ENCODE measurements at places on chromosomes 7 and 10.

DNA sequence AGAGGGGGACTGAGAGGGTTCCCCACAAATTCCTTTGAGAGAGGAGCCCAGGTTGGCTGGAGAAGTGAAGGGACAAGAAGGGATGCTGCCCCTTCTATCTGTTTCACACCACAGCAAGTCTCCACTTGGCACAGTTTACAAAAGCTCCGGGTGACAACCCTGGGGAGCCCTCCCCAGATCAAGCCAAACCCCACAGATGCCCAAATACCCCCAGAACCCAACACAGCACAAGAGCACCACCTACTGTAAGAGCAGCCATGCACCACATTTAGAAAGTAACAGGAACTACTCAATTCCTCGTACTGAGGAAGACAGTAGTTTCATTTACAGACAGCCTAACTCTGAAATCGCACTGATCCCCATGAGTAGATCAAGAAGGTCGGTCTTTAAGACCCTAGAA is 67.8 kb upstream of the ATP6V0A4 start:
- peak; percentile 42 for DNase-seq

DNA sequence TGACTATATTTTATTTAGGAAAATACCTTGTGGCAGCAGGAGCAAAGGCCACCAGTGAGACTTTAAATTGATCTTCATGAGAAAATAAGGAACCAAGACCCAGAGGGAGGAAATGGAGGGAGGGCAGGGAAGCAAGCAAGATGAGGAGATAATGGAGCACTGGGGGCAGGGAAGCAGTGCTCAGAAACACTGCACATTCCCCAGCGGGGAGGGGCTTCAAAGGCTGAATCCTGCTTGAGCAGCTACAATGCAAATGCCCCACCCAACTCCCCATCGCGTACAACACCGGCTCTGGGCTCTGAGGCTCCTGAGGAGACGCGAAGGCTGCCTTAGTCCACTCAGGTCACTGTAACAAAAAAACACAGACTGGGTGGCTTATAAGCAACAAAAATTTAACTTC is 503.8 kb downstream of the GRID1 start:
- DNase-seq = peak; percentile 81

DNA sequence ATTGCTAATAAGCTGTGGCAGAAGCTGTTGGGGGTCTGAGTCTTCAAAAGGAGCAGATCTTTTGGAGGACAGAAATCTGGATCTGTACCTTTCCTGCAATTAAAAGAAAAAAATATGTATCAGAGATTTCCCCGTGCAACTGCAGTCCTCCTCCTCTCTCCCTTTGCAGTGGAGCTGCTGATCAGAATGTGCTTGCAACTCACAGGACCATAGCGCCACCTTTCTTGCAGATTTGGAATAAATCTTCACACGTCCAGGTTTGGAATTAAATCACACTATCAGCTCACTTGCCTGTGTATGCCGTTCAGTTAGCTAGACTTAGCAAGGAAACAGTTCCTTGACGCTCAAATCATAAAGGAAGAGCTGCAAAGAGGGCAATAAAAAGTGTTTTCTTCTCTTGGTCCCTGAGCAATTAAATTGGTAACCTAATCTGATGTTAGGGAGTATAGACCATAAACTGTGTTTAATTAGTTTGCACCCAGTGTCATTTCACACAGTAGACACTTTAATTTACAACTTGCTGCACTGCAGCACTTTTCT is 77.4 kb downstream of the PON1 start:
- DNase-seq = peak; percentile 68

DNA sequence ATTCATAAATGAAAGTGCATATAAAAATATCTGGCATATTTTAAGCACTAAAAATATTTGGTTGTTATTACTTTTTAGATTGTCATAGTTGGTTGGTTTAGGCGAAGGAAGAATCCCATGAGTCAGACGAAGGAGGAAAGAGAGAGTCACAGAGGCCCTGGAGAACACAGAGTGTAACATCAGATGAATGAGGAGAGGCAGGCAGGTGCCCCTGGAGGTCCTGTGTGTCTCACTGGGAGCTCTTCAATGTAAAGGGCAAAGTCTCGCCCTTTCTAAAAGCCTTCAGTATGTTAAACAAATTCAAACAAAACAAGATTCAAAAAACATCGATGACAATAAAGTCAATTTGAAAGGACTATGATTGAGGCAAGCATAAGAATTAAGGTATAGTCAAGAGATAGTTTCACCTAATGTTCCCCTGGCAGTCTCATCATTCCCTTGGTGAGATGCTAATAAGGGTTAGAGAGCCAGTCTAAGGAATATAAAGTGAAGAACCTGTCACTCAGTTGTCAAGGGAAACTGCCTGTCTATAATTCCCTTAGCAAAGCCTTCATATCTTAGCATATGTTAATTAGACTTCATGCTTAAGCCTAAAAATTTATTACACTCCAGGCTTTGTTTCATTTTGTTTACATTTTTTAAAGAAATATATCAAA is 194.3 kb downstream of the TPK1 start:
- no peak for DNase-seq

DNA sequence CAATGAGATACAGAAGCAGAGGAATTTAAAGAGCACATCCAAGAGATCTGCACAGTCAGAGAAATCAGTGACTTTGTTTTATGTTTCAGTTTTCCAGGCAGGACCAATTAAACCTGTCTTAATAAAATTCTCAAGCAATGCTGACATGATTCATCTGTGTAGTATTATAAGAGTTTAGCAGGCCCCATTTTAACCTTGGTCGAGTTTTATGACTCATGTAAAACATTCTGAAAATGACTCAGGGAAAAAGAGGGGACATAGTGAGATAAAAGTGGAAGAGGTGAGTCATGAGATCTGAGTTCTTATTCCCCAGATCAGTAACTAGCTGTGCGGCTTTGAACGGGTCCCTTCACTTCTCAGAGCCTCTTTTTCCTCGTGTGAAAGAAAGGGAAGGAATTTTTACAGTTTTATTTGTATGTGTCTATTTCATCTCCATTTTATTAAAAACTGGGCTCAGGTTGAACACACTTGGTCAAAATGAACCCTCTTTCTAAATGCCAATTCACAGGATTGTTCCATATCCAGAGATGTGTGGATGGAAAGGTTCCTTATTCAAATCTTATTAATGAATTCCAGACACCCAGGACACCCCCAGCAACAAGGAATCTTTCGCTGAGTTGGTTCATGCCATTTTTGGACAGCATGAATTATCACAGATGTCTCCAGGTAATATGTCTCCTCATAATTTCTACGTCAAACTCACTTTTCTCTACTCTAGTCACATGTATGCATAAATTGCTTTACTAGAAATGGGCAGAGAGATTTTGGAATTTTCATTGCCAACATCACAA is 143.2 kb downstream of the JAZF1 start:
- no peak for DNase-seq

GRCh38 chr7:2953588-2954407 is 89.9 kb downstream of the CARD11 start:
- DNase-seq = peak; percentile 19

- DNase-seq = peak; percentile 56
Measured at GRCh38 chr7:112157072-112157471, 49.1 kb downstream of the DOCK4 start.

DNA sequence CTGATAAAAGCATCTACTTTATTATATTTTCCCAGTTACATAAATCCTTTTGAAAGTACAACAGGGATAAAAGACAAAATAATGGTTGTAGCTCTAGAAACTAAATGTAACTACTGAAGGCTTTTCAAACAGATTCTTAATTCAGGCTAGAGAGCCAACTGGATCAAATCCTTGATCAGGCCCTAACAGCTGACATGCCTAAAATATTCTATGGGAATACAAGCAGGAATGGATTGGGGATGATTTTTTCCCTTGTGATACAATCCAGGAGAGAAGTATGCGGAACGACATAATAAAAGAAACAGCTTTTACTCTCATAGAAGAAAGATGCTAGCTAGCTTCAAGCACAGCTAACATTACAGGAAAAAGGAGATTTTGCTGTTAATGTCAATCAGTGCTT is 49.0 kb downstream of the NT5C2 start:
- no peak for DNase-seq

- no peak for DNase-seq
Measured at GRCh38 chr10:90458054-90458453, 399.8 kb downstream of the HTR7 start.

- DNase-seq = no peak
Measured at GRCh38 chr7:107870427-107871000, 20.5 kb upstream of the DLD start.

GRCh38 chr7:71131256-71132126 is 453 bp upstream of the GALNT17 start:
- peak; percentile 86 for DNase-seq

DNA sequence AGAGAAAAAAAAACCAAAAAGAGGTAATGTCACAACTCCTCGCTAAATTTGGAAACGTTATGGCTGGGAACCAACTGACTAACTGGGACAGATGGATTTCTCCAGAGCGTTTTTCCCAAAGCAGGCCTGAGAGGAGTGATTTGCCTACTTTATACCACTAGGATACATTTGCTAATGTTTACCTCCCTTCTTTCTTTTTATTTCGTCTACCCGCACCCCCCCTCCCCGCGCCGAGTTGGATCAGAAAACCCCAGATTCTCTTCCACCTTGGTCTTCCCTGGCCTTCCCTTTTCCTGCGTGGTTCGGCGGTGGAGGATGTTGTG is 7.2 kb downstream of the CPA2 start:
- no peak for DNase-seq

DNA sequence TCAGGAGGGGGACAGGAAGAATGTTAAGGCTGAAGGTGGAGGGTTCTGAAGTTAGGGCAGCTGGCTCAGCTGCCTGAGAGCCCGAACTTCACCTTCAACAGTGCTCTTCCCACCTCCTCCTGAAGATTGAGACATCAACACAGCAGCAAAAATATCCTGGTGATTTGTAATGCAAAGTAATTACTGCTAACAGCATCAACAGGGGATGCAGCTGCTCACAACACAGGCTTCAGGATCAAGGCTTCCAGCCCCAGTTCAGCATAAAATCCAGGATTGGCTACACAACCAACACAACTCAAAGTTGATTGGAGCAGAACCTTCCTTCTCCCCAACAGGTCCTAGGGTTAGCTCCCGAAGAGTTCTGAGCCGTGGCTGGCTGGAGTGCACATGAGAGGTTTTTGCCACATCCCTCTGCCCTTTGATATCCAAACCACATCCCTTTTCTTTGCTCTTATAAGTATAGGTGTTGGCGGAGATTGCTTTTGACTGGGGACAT is 242.4 kb downstream of the KIAA1217 start:
- no peak for DNase-seq

DNA sequence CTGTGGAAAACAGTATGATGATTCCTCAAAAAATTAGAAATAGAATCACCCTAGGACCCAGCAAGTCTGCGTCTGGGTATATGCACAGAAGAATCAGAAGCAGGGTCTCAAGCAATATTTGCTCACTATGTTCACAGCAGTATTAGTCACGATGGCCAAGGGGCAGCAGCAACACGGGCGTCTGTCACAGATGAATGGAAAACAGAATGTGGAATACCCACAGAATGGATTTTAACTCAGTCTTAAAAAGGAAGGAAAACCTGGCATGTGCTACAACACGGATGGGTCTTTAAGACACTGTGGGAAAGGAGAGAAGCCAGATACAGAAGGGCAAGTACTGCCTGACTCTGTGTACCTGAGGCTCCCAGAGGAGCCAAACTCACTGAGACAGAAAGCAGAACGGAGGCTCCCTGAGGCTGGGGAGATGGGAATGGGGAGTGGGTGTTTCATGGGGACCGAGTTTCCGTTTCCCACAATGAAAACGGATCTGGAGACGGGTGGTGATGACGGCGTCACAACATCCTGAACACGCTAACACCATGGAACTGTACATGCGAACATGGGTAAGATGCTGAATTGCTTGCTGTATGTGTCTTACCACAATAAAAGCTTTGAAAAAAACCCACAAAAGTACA is 36.7 kb upstream of the INPP5A start:
- no peak for DNase-seq

DNA sequence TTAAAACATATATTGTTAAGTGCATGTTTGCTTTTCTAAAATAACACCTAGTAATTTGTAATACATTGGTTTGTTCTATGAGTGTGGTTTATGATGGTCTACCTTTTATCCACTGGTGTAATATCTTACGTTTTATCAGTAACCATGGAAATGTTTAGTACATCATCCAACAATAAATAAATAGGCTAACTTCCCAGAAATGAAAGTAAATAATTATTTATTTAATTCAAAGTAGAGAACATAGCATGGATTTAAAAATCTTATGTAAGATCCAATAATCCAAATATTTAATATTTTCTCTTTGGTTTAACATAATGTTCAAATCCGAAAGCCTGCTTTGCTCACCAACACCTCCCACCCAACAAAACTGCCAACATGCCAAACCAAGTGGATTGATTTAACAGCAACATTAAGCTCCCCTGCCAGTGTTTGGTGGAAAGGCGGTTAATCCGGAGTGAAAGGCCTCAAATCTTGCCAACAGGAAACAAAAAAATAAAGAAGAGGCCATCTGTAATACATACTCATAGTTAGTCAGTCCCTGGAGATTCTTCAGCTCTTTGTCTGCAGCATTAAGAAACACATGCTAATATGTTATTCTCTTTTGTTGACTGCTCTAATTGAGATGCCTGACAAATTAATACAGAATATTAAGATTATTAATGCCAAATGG is 897.8 kb downstream of the CNTNAP2 start:
- DNase-seq = no peak

GRCh38 chr7:114087653-114088469 is 169.1 kb upstream of the PPP1R3A start:
- DNase-seq = peak; percentile 64

- DNase-seq = peak; percentile 77
Measured at GRCh38 chr7:14936554-14936953, 34.0 kb upstream of the DGKB start.

DNA sequence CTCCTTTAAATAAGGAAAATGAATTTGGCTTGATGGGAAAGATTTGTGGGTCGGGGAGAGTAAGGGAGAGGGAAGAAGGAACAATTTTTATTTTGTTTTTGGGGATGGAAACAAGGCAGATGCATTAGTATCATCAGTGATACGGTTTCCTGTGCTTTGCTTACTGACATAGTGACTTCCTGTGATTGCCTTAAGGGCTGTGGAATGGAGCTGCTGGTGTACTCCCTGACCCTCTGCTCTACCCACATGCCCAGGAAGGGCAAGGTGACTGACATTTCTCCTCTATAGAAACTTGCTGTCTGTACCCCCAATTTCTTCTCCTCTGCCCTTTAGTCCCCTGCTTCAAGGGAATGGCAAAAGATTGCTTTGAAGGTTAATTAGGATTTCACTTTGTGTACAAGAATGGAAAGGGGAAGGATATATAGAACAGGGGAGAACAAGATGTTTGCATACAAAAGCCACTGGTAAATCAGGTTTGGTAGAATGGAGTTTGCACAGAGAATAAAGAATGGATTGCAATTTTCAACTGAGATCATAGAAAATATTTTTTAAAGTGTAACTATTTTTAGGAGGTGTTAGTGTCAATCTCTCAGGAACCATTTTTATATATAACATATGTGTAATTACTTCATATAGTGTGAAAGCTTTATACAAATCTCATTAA is 129.0 kb upstream of the AGR3 start:
- DNase-seq = no peak

DNA sequence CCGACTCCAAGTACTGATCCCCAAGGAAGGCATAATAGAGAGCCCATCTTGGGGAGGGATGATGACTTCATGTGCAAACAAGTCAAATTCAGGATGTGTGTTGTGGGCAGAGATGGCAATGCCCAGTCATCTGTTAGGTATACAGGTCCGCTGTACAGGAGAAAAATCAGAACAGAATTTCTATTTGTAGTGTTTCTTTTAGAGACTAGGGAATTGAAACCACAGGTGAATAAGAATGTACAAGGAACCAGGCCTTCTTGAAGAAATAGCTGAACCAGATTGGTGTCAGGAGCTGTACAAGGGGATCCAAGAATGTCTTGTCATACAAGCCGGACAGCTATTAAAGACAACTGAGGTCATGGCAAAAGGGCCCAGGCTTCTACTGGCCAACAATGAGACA is 147.9 kb downstream of the PFKFB3 start:
- DNase-seq = peak; percentile 14
